Mesenchymal stem cell (in vitro differentiated cells and primary cell): ENCODE measurements at places on chromosomes 6 and 20.
A peak's percentile ranks its signal among the peaks of the same experiment; 100 is the strongest.

DNA sequence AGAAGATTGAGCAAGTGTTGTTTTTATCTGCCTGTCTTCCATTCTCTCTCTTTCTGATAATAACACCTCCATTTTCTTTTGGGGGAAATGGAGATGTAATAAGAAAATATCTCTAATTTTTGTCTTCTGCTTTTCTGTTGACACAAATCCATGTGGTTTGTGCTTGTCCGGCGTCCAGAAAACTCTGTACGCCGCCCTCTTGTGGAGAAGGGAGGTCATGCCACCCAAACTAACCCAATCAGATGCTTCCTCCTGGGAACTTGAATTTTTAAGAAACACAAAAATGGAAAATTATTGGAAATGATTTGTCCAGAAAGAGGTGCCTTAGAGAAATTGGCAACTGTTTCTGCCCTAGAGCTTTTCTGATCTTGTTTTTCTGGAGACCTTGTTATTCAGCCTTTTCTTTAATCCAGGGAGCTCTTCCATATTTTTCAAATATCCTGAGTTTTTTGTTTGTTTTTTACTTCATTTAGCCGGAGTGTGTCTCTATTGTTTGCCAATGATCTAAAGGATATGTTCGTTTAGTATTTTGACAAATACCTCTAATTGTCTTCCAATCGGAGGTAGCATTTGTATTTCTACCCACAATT, 17.8 kb upstream of the FNDC1 start:
- DNase-seq = peak; percentile 55

- no peak for DNase-seq
Observed at GRCh38 chr20:6726761-6727160, 40.7 kb upstream of the BMP2 start.

DNA sequence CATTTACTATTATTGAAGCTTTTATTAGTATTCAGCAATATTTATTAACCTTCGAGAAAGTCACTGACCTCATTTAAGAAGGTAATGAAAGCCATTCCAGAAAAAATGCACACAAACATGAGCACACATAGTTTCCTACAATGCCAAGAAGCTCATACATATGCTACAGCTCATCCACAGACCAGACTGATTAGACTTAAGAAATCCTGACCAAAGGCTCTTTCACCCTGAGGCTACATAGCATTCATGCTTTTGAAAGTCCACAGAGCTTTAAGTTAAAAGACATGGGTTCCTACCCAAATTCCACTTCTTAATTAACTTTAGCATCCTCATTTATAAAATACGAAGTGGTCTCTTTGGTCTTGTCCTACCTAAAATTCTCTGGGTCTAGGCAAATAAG, 430.4 kb downstream of the TBC1D32 start:
- DNase-seq = no peak

GRCh38 chr20:58464838-58465237, 50.4 kb downstream of the APCDD1L start:
- no peak for DNase-seq

GRCh38 chr6:39956936-39957335, 22.7 kb upstream of the MOCS1 start:
- DNase-seq = no peak
